ENCODE measurements at places on chromosomes 7 and 10.

DNA sequence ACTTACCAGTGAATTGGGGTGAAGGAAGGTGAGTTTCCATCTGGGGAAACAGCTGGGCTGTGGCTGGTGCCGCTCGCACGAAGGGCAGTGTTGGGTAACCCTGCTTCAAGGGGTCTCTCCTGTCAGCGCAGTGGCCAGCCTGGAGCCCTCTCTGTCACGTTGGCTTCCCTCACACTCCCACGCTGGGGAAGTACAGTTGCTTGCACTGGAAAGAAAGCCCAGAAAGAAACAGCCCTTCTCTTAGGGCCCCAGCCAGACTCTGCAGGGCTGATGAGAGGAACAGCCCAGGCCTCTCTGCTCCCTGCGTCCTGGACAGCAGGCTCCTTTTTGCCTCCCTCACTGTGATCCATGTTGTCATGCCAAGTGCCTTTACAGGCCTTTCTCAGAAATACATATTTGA lies 40.3 kb upstream of the TRIM8 start:
- DNase-seq: no peak

DNA sequence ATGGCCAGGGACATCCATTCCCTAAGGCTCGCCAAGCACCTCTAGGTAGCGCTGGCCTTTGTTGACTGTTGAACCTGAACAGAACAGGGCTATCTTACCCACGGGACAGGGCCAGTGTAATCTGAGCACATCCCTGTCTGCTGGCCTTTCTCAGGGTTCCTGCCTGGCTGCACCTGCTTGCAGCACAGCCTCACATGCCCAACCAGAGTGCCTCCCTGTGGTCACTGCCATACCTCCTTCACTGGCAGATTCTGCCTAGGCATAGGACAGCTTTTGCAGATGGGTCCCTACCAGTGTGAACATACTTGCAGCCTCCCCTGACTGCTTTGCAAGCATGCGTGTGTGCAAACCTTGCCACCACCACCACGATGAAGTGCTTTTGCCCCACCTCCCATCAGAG lies 15.8 kb upstream of the LIPN start:
- no peak for DNase-seq

DNA sequence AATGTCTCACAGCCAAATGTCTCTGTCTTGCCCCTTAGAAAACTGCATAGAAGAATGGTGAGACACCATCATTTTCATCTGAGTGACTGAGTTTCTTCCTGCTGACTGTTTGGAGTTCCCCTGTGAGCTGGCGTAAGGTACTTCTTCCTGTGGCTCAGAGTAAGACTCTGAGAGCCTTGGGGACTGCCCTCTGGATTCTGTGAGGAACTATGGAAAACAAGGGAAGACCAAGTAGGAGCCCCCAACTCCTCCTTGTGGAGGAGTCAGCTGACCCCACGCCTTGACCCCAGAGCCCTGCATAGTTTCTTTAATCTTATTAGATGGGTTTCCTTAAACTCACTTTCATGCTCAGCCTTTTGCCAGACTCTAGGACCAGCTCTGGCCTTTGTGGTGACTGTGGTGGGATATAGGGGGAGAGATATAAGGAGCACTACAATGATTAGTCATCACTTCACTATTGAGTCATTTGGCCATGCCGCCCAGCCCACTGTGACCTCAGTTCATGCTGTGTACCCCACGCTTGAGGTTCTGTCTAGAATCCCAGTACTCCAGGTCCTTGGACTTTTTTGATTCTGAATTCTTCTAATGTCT lies 51.8 kb upstream of the FAM133B start:
- no peak for DNase-seq

GRCh38 chr7:139745678-139746143 lies 32.1 kb downstream of the HIPK2 start:
- DNase-seq: no peak

DNA sequence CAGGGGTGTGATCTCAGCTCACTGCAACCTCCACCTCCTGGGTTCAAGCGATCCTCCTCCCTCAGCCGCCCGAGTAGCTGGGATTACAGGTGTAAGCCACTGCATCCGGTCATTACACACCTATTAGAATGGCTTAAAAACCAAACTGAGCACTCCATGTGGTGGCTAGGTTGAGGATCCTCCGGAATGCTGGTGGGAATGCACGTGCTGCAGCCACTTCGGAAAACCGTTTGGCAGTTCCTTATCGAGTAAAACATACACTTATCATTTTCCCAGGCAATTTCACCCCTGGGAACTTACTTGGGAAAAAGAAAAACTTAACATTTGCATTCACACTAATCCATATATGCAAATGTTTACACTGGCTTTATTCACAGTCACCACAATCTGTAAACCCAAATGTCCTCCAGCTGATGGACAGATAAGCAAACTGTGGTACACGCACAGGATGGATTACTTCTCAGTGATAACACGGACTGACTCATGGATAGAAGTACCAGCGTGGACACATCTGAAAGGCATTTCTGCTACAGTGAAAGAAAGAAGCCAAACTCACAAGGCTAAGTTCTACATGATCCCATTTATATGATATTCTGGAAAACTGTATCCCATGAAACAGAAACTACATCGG lies 20.4 kb downstream of the RFC2 start:
- no peak for DNase-seq

- no peak for DNase-seq
These were observed 41.1 kb downstream of the CCDC3 start for GRCh38 chr10:12960334-12960898.

DNA sequence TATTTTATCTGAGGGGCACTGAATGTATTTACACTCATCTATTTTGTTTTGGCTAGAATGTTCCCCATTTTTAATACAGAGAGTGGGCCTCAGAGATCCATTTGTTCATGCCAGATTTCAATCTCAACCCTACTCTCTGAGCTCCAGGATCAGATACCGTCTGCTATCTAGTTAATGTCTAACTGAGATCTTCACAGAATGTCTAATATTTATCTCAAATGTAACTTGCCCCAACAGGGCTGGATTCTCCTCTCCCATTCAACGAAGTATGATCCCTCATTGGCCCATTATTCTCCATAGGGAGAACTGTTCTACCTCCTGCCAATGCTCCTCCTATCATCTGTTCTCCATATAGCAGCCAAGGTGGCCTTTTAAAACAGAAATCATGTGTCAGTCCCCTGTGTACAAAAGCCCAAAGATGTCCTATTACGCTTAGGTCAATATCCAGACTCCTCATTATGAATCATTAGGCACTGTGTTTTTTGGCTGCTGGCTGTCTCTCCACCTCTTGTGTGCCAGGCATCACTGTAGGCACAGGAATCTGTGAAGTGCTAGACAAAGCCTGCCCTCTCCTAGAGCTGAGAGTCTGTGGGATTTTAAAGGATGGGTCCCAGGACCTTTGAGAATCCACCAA lies 169.3 kb upstream of the AGK start:
- no peak for DNase-seq

DNA sequence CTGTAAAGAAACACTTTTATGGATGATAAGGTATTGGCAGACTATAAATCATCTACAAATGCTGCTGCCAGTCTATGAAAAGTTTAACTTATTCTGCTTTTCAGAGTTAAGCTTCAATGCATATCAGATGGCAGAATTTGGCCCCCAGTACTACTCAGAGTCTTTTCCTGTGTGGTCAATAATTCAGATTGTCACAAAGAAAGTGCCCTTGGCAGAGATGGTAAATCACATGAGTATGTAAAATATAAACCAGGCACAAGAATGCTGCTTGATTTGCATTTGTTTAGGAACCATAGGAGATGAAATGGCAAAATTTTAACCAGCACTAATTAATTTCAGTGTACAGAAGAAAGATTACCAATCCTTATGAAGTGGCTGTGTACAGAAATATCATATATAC lies 818.3 kb upstream of the POT1 start:
- no peak for DNase-seq

DNA sequence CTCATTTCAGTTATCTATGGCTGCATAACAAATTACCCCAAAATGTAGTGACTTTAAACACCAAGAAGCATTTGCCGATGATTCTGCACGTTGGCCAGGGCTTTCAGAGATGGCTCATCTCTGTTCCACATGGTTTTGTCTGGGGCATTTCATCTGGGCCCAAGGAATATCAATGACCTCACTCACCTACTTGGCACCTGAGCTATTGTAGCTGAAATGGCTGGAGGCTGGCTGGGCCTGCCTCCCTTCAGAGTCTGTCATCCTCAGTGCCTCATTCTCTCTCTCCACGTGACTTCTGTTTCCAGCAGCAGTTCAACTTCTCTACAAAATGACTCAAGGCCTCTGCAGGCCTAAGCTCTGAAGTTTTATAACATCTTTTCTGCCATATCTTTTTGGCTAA lies 119.4 kb upstream of the PRR15 start:
- no peak for DNase-seq

DNA sequence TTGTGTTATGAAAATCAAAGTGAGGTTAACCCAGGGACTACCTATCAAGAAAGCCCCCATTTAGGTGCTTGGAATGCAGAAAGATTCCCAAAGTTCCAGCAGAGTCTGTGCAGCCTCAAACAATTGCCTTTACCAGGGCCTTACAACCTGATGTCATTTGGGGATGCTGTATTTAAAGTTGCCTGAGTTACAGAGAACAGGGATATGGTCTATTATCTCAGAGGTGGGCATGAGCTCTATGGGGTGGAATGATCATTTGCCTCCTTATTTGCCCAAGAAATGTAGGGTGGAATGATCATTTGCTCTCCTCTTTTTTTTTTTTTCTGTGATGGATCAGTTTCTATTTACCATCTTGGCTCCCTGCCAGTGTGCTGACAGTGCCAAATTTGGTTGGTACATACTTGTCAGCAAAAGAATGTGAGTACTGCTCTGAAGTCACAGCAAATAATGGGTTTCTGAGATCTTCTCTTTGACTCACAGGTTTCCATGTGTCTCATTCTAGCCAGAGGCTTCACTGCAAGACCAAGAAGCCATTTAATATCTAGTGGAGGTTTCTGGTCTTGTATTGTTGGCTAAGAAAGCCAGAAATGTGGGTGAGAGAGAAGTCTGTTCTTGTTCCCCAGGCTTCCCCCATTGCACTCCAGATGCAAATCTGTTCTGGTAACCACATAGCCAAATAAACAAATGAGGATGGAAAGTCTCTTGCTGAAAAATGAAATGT lies 45.5 kb upstream of the ZNRF2 start:
- DNase-seq: no peak

GRCh38 chr7:40237731-40238130 lies 102.9 kb downstream of the SUGCT start:
- no peak for DNase-seq

DNA sequence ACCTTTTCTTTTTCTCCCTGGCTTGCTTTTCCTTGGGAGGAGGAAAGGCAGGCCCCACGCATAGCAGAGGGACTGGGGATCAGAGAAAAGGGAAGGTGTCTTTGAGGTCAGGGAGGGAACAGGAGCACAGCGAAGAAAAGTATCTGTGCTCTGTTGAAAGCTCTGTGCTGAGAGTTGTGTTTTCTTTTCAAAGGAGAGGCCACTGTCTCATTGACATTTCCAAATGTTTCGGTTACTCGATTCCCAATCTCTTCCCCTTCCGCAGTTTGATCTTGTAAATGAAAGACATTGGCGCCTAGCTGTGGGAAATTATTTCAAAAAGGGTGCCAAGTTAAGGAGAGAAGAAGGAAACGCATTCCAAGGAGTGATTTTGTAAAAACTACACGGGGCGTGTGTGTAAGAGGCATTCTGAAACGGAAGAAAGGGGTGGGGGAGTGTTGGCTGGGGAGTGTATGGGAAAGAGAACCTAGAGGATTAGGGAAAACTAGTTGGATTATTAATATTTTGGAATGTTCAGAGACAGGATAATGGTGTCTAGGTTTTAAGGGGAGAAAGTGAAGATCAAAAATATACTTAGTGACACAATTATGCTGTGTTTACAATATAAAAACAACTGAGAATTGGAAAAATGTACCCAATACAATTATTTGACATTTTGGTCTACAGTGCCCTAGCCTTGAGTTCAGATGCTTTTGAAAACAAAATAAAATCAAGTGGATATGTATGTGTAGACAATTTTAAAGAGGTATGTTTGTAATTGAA lies 708 bp downstream of the KLHDC10 start:
- no peak for DNase-seq

DNA sequence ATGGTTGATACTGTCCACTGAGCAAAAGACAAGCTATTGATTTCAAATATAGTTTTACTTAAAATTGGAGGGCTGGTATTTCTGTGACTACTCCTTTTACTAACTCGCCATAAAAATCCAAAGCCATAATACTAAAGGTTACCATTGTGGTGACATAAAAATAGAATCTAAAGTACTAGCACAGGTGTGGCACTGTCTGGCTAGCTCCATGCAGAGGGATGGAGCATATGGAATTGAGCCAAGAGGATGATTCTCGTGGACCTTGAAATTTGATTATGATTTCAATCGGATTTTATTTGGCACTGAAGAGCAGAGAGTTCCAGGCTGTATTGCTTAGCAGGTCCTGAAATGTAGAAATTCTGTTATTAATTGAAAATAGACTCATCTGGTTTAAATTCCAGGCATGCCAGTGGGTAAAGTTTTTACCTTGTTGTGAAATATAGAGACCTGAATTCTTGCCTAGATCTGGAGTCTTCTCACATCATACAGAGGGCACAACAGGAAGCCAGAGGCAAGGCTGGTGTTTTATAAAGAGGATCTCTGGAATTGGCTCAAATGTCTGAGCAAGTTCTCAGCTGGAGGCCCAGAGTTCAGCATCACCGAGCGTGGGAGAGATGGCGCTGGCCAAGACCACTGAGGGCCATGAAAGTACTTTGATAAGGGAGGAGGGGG lies 29.9 kb upstream of the DLD start:
- no peak for DNase-seq

- DNase-seq: peak; percentile 57
These were observed 1002.9 kb upstream of the KCND2 start for GRCh38 chr7:119270045-119270464.

- no peak for DNase-seq
These were observed 4.6 kb upstream of the RADIL start for GRCh38 chr7:4888161-4888560.

- DNase-seq: no peak
These were observed 61.2 kb upstream of the YAE1 start for GRCh38 chr7:39504963-39505362.

GRCh38 chr10:114566064-114566463 lies 92.0 kb downstream of the ABLIM1 start:
- DNase-seq: no peak

- DNase-seq: no peak
These were observed 120.0 kb downstream of the CAMK1D start for GRCh38 chr10:12469345-12469744.

- no peak for DNase-seq
These were observed 224.9 kb downstream of the BAMBI start for GRCh38 chr10:28902215-28902614.

GRCh38 chr7:104983076-104983577 lies 30.9 kb upstream of the KMT2E start:
- no peak for DNase-seq

DNA sequence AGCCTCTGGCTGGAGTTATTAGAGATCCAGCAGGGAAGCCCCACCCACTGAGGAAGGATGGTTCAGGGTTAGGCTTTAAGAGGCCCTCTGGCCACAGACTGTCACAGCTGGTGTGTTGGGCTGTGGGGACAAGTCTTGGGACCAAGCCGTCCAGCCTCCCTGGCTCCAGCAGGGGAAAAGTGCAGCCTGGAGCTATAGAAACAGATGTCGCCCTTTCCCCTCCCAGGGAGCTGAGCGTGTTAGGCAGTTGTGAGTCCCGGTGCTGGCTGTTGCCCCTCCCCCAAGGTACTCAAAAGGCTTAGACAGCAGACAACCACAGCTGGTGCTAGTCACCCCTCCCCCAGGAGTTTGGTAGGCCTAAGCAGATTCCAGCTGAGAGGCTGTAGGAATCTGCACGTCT lies 143.4 kb downstream of the TMEM168 start:
- DNase-seq: peak; percentile 74

- DNase-seq: no peak
These were observed 653.6 kb downstream of the REEP3 start for GRCh38 chr10:64174666-64175255.

- DNase-seq: no peak
These were observed 103.9 kb downstream of the WDFY4 start for GRCh38 chr10:48788554-48788953.

GRCh38 chr7:140686921-140687320 lies 9.6 kb upstream of the NDUFB2 start:
- DNase-seq: no peak

Measured in ecto neural progenitor cell (in vitro differentiated cells).